Upper lobe of left lung (tissue), 6 donors: ENCODE measurements at places on chromosomes 7 and 10. TPM values are rescaled to one million over a fixed set of nuclear protein-coding genes. Genes with fewer than 3 reads are reported as not detected.

Gene C10orf62
- not detected for total RNA-seq

Gene OR2A1
- not detected for total RNA-seq

Gene ING3
- 15.2 TPM for total RNA-seq

Gene PAX2
- total RNA-seq, result not detected

Gene ZNF365
- total RNA-seq, result 1.4 TPM

Gene ZNF425
- total RNA-seq, result 2.4 TPM

Gene ANKRD30A
- total RNA-seq, result not detected

Gene TECTB
- total RNA-seq, result not detected

Gene ZNF467
- total RNA-seq, result 19.1 TPM

Gene SYNPO2L
- not detected for total RNA-seq

Gene ALOX5
- 338 TPM for total RNA-seq

Gene UPK3BL2
- total RNA-seq, result 30.4 TPM

Gene SLC16A9
- total RNA-seq, result not detected

DNA sequence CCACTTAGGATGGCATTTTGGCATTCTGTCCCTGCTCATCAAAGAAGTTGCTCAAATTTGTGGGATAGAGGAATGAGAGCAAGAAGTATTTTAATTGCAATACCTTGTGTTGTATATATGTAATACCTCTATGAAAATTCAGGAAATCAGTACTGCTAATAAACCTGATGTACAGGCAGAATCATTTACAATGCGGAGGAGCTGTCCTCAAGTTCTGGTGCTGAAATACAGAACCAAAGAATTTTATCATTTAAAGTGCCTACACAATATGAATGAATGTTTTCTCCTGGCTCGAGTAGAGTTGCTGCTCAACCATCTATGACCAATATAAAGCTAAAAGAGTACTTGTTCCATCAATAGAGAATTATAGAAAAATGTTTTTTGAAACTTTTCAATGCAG lies 305.8 kb downstream of the PLXNA4 start:
- no peaks in the 10 kb centered on the region for H3K4me1 ChIP-seq
- H3K4me3 ChIP-seq, result no peak overlapping the region
- no peaks in the 10 kb centered on the region for H3K27me3 ChIP-seq
- no peaks in the 10 kb centered on the region for H3K36me3 ChIP-seq
- H3K27ac ChIP-seq, result no peak overlapping the region

GRCh38 chr10:75662715-75663114 lies 231.3 kb downstream of the LRMDA start:
- no peak overlapping the region for H3K4me3 ChIP-seq
- H3K36me3 ChIP-seq, result no peaks in the 10 kb centered on the region
- H3K27me3 ChIP-seq, result no peaks in the 10 kb centered on the region
- peaks cover 23% of the 10 kb centered on the region for H3K4me1 ChIP-seq
- peak; percentile 59 for DNase-seq
- peak overlapping the region; percentile 69 for H3K27ac ChIP-seq

GRCh38 chr7:131596785-131597184 lies 40.4 kb upstream of the PODXL start:
- no peaks in the 10 kb centered on the region for H3K36me3 ChIP-seq
- H3K4me1 ChIP-seq, result no peaks in the 10 kb centered on the region
- no peak for DNase-seq
- no peaks in the 10 kb centered on the region for H3K27me3 ChIP-seq
- no peak overlapping the region for H3K4me3 ChIP-seq
- no peak overlapping the region for H3K27ac ChIP-seq

DNA sequence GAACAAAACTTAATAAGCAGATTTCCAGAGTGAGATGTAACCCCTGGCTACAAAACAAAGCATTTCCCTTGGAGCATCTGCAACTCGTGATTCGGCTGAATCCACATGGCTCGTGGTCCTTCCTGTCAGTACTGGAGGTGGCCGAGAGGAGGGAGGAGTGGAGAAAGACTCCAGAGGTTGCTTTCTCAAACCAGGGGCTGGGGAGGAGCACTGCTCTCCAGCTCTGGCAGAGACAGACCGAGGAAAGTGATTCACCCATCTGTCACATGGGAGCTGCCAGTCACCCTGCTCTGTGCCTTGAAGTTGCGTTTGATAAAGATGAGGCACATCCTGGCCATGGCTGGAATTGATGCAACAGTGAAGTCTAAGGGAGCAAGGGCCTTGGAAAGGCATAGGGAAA lies 72.7 kb downstream of the COL13A1 start:
- H3K4me3 ChIP-seq, result no peak overlapping the region
- no peaks in the 10 kb centered on the region for H3K27me3 ChIP-seq
- H3K4me1 ChIP-seq, result no peaks in the 10 kb centered on the region
- no peak overlapping the region for H3K27ac ChIP-seq

DNA sequence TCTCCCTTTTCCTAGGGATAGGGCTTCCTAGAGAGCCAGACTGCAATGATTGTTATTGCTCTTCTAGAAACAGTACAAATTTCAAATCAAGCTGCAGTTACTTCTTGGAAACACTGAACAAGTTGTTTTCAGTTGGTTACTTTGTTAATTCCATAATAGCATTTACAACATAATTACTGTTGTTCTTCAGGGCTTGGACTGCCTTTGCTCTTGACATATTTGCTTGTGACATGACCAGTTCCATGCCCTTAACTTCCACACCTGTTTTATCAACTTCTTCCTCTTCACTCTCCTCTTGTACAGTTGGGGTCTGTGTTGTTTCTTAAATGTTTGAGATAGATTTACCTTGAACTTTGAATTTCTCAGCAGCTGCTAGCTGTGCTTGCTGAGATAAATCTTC lies 104.4 kb downstream of the SEC23IP start:
- no peaks in the 10 kb centered on the region for H3K27me3 ChIP-seq
- no peaks in the 10 kb centered on the region for H3K36me3 ChIP-seq
- no peak overlapping the region for H3K4me3 ChIP-seq
- H3K4me1 ChIP-seq, result no peaks in the 10 kb centered on the region
- no peak overlapping the region for H3K27ac ChIP-seq
- DNase-seq, result no peak

- no peaks in the 10 kb centered on the region for H3K27me3 ChIP-seq
- peaks cover under 1% of the 10 kb centered on the region for H3K4me1 ChIP-seq
- H3K27ac ChIP-seq, result no peak overlapping the region
- no peak for DNase-seq
- H3K4me3 ChIP-seq, result no peak overlapping the region
Observed at GRCh38 chr7:111018960-111019736, 71.8 kb upstream of the LRRN3 start.

DNA sequence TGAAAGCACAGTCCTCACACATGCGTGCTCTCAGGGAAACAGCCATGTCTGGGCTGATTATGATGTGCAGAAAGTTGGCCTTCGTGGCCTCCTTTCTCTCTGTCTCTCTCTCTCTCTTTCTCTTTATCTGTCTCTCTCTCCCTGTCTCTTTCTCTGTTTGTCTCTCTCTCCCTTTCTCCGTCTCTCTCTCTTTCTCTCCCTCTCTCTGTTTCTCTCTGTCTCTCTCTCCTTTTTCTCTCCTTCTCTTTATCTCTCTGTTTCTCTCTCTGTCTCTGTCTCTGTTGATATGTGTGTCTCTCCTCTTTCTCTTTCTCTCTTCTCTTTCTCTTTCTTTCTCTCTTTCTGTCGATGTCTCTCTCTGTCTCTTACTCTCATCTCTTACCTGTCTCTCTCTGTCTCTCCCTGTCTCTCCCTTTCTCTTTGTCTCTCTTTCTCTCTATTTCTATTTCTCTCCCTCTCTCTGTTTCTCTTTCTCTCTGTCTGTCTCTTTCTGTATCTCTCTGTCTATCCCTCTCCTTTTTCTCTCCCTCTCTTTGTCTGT lies 105.4 kb upstream of the MPP7 start:
- H3K36me3 ChIP-seq, result no peaks in the 10 kb centered on the region
- H3K4me1 ChIP-seq, result no peaks in the 10 kb centered on the region
- no peak overlapping the region for H3K4me3 ChIP-seq
- H3K27me3 ChIP-seq, result no peaks in the 10 kb centered on the region
- DNase-seq, result no peak

GRCh38 chr7:142746264-142746663 lies 3.0 kb upstream of the PRSS1 start:
- H3K27ac ChIP-seq, result no peak overlapping the region
- DNase-seq, result no peak
- H3K4me3 ChIP-seq, result no peak overlapping the region
- no peaks in the 10 kb centered on the region for H3K27me3 ChIP-seq
- no peaks in the 10 kb centered on the region for H3K36me3 ChIP-seq

DNA sequence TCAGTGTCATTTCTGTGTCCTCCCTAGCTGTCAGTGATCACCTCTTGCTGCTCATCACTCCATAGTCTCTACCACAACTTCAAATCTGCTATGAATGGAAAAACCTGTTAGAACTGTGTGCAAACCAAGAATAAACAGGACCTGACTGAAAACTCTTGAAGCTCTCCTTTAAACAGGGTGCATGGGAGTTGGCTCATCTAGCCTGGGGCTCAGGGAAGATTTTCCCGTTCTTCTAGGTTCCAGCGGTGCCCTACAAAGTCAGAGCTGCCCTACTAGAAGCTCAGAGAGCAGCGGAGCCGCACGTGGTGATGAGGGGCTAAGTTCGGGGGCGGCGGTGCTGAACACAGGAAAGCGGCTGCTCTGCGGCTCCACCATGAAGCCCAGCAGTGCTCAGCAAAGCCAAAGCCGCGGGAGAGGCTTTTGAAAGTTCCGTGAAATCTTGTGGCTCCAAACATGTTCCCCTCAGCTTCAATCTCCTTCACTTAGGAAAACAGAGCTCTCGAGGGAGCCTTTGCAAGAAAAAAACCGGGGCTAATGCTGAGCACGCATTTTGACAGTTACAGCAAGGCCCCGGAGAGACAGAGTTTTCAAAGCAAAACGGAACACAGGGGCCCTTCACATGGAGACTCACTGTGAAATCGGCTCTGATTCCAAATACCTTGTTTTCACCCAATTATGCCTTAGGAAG lies 30.5 kb downstream of the RGS10 start:
- no peak overlapping the region for H3K27ac ChIP-seq
- no peaks in the 10 kb centered on the region for H3K36me3 ChIP-seq
- no peak overlapping the region for H3K4me3 ChIP-seq
- peaks cover 7% of the 10 kb centered on the region for H3K4me1 ChIP-seq
- H3K27me3 ChIP-seq, result no peaks in the 10 kb centered on the region

- H3K36me3 ChIP-seq, result no peaks in the 10 kb centered on the region
- no peak overlapping the region for H3K27ac ChIP-seq
- no peak for DNase-seq
- no peak overlapping the region for H3K4me3 ChIP-seq
- no peaks in the 10 kb centered on the region for H3K27me3 ChIP-seq
- H3K4me1 ChIP-seq, result no peaks in the 10 kb centered on the region
Observed at GRCh38 chr10:9285690-9286089, 1231.2 kb downstream of the GATA3 start.

GRCh38 chr7:133275008-133275407 lies 22.1 kb downstream of the EXOC4 start:
- DNase-seq, result no peak
- no peak overlapping the region for H3K27ac ChIP-seq
- H3K27me3 ChIP-seq, result no peaks in the 10 kb centered on the region

GRCh38 chr7:37901236-37901827 lies 15.3 kb downstream of the SFRP4 start:
- H3K27me3 ChIP-seq, result no peaks in the 10 kb centered on the region
- H3K4me3 ChIP-seq, result no peak overlapping the region
- no peak for DNase-seq
- no peaks in the 10 kb centered on the region for H3K4me1 ChIP-seq

GRCh38 chr7:76403780-76404494 lies 5.6 kb downstream of the SSC4D start:
- H3K36me3 ChIP-seq, result no peaks in the 10 kb centered on the region
- H3K27me3 ChIP-seq, result no peaks in the 10 kb centered on the region
- no peak overlapping the region for H3K27ac ChIP-seq
- peaks cover 10% of the 10 kb centered on the region for H3K4me1 ChIP-seq
- no peak for DNase-seq
- H3K4me3 ChIP-seq, result no peak overlapping the region

GRCh38 chr10:3525832-3526449 lies 259.1 kb downstream of the KLF6 start:
- no peaks in the 10 kb centered on the region for H3K36me3 ChIP-seq
- DNase-seq, result no peak
- no peak overlapping the region for H3K4me3 ChIP-seq
- no peak overlapping the region for H3K27ac ChIP-seq
- no peaks in the 10 kb centered on the region for H3K27me3 ChIP-seq

- H3K36me3 ChIP-seq, result no peaks in the 10 kb centered on the region
- H3K27me3 ChIP-seq, result no peaks in the 10 kb centered on the region
- H3K4me3 ChIP-seq, result no peak overlapping the region
Observed at GRCh38 chr7:101857358-101857811, 40.0 kb downstream of the CUX1 start.

GRCh38 chr10:78932861-78933260 lies 135.9 kb upstream of the ZMIZ1 start:
- peaks cover 32% of the 10 kb centered on the region for H3K4me1 ChIP-seq
- no peaks in the 10 kb centered on the region for H3K36me3 ChIP-seq
- no peak overlapping the region for H3K27ac ChIP-seq
- H3K4me3 ChIP-seq, result no peak overlapping the region
- DNase-seq, result no peak
- no peaks in the 10 kb centered on the region for H3K27me3 ChIP-seq

- no peak overlapping the region for H3K4me3 ChIP-seq
- DNase-seq, result no peak
- no peaks in the 10 kb centered on the region for H3K36me3 ChIP-seq
- no peak overlapping the region for H3K27ac ChIP-seq
- peaks cover 12% of the 10 kb centered on the region for H3K4me1 ChIP-seq
Observed at GRCh38 chr10:103540722-103541121, 47.2 kb downstream of the NEURL1 start.

GRCh38 chr10:103493362-103493915 lies at the start of gene NEURL1:
Gene NEURL1, plus strand, starts transcription at chr10:103493705. Its CDS starts 683 bp downstream, at chr10:103494388.
- no peak within 1 kb of the TSS for H3K4me3 ChIP-seq
- H3K27me3 ChIP-seq, result no peaks in the 10 kb centered on the region
- no peak within 1 kb of the TSS for H3K27ac ChIP-seq
- H3K4me1 ChIP-seq, result peaks cover 15% of the 10 kb centered on the region
- no peaks in the 10 kb centered on the region for H3K36me3 ChIP-seq

GRCh38 chr10:95798096-95798855 lies 42.3 kb downstream of the ENTPD1 start:
- no peak overlapping the region for H3K4me3 ChIP-seq
- DNase-seq, result no peak
- H3K4me1 ChIP-seq, result peaks cover 8% of the 10 kb centered on the region
- no peaks in the 10 kb centered on the region for H3K27me3 ChIP-seq
